ENCODE measurements at places on chromosomes 4 and X.

- no peak for DNase-seq
These were observed 46.2 kb downstream of the FHIP1A start for GRCh38 chr4:151455212-151455611.

- DNase-seq, result no peak
These were observed 153.5 kb downstream of the SLC10A7 start for GRCh38 chr4:146368209-146368608.

DNA sequence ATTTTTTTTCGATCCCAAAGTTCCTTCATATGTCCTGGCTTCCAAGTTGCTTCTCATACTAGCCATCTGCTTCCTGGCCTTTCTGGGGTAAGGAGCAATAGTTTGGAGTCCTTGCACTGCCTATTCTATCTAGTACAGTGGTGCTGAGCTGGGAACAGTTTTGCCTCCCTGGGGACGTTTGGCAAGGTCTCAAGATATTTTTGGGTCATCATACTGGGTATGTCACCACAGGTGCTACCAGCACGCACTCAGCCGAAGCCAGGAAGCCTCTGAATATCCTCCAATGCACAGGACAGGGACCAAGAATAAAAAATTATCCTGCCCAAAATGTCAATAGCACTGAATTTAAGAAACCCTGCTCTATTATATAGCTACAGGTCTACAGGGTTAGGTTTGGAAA, 35.4 kb upstream of the TMSB15B start:
- DNase-seq, result no peak

DNA sequence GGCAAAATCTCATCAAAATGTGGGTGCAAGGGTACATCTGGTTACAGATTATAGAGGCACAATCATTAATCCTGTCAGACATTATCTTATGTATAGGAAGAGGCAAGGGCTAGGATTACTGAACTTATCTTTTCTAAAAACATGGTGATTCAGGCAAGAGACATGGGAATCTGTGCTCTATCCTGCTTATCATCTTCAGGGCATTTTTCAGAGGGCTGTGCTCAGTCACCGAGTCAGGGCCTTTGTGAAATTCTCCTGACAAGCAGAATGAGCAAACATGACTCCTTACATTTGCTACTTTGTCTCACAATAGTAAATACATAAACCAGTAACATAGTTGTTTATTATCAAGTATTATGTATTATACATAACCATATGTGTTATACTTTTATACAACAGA, 84.2 kb upstream of the KCTD8 start:
- no peak for DNase-seq

DNA sequence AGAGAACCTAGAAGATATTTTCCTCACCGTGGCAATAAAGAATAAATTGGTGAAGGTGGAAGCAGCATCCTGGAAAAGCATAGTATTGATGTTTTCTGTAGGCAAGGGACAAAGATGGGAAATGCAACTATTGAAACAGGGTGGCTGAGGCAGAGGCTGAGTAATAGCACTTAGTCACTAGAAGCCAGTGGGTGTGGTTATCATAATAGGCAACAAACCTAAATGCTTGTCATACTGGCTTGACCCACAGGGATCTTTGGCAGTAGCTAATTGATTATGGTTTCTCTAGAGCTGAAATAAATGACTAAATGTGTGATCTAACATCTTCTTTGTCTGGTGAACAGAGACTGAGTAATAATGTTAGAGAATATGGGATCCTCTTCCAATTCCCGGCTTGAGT, 353.6 kb upstream of the RPS6KA3 start:
- no peak for DNase-seq

All from GM12864 (cell line).